ENCODE measurements at places on chromosomes 11 and 22.

DNA sequence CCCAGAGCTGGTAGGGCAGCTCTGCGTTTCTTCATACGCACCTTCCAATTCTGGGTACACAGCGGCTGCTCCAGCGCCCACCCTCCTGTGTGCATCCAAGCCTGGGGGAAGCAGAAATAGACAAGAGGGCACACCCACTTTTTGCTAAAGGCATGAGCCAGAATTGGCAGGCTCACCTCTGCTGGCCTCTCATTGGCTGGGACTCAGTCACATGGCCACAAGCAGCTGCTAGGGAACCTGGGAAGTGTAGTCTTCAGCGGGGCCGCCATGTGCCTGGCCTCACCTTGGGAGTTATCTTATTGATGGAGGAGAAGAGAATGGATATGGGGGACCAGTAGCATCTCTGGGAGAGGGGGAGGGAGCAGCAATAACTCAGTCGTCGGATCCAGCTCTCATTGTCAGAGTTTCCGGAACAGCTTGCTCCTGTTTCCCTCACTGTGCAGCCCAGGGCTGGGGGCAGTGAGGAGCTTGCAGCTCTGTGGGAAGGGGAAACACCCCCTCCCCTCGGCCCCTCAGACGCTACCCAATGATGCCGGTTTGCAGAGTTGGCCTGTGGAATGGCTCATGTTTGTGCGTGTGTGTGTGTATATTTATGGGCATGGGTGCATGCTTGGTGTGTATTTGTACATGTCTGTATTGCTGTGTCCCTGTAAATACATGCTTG is 11.8 kb upstream of the MIEF1 start:
- peak; percentile 82 for DNase-seq

- no peak for DNase-seq
Measured at GRCh38 chr11:125999234-125999880, 53.5 kb downstream of the VSIG10L2 start.

DNA sequence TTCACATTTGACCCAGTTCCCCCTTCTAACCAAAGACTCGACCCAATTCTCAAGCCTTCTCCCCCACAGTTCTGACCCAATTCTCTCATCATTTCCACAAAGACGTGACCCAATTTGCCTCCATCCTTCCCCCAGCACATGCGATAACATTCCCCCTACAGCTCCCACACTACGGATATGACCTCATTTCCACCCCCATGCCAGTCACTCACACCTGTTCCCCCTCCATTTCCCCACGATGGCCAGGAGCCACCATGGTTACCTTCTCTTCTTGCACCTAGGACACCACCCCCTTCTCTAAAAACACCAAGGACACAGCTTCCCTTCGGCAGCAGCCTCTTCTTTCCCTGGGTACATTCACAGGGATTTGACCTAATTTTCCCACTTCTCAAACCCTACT is 25.1 kb downstream of the CACNG2 start:
- DNase-seq, result no peak

DNA sequence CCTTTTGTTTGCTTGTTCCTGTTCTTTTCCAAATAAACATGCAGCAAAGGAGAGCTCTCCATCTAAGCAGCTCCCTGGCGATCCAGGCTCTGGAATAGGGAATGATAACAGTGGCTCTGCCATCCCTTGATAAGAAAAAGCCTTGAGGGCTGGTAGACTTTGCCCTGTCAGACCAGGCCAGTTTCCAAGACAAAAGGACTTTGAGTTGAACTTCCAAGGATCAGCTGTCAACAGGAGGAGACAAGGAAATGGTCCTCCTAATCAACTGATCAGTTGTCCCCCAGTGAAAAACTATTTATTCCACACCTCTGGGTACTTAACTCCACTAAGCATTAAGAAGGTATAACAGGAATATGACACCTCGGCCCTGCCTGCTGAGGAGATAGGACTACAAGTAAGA is 127.8 kb downstream of the PARVA start:
- no peak for DNase-seq

DNA sequence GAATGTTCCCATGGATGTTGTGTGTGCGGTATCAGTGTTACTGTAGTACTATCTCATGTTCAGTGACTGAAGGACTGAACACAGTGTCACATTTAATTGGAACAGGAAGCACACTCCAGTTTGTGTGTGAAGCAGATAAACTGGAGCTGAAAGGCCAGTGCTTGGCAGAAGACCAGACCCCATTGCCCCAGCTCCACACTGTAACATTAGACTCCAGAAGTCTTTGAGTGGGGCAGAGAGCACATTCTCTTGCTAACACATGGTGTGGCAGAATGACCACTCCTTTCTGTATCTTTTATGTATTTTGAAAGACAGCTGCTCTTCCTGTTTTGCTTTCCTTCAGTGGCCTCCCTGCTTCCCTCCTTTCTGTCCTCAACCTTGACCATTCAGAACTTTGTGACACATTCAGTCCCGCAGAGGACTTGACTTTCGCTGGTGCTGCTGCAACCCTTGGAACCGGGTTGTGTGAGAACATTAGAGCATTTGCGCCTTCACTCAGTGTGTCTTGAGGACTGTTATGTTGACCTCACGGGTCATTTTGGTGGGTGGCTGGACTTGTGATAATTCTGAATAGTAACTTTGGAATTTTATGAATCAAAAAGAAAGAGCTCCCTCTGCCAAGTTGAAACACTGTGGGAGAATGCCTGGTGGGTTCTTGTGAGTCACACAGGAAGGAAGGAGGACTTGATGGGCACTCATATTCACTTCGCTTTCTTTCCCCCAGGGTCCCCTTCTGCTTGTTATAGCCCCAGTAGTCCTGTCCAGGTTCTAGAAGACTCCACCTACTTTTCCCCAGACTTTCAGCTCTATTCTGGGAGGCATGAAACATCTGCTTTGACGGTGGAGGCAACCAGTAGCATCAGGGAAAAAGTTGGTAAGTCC is 26.4 kb downstream of the AMOTL1 start:
- DNase-seq, result peak; percentile 58

GRCh38 chr11:69203381-69203780 is 47.6 kb downstream of the SMIM38 start:
- no peak for DNase-seq

- no peak for DNase-seq
Measured at GRCh38 chr11:69603111-69603836, 37.7 kb upstream of the CCND1 start.

- DNase-seq, result no peak
Measured at GRCh38 chr11:67648796-67649613, 1.5 kb downstream of the ACY3 start.

GRCh38 chr11:120021978-120022377 is 115.9 kb downstream of the TRIM29 start:
- DNase-seq, result no peak

DNA sequence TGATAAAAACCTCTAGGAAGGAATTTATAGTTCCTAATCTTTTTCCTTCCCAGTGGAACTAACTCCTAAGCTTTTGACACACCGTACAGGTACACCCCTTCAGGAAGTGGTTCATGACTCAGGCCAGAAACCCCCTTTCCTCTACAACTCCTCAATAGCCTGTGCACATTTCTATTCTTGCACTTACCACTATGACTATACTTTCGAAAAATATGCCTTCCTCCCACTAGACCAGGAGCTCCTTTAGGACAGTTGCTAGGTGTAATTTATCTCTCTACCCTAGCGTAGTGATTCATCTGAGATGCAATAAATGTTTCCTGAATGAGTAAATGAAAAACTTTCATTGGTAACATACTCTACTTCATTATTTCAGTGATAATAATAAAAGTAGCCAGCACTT is 14.5 kb downstream of the MAP6 start:
- DNase-seq, result no peak

DNA sequence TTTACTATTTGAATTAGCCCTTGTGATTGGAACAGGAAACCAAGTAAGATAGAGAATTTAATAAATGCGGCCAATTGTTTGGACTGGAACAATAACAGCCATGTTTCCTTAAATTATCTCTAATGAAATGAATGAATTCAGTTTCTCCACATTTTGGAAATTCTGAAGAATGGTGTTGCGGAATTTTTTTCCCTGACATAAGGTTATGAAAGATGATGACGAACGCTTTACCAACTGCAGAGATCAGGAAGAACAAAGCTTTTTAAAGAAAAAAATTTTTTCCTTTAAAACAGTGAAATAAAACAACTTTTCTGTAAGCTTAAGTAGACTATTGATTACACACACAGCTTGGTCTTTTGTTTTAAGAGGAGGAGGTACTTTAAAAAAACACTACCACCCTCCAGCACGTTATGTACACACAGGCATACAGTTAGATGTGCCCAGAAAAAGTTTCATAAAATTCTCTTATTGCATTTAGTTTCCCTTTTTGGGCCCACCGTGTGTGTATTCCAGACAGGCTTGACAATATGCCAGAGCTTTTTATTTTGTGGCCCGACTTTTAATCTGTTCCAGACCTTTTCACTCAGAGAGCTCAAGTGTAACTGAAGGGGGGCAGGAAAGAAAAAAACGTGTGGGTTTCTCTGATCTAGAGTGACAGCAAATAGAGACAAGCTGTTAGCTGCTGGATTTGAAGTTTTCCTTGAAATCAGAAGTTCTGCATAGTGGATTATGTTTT is 77.3 kb downstream of the YAP1 start:
- DNase-seq, result no peak

GRCh38 chr22:39543095-39543494 is 10.5 kb upstream of the RPS19BP1 start:
- no peak for DNase-seq

DNA sequence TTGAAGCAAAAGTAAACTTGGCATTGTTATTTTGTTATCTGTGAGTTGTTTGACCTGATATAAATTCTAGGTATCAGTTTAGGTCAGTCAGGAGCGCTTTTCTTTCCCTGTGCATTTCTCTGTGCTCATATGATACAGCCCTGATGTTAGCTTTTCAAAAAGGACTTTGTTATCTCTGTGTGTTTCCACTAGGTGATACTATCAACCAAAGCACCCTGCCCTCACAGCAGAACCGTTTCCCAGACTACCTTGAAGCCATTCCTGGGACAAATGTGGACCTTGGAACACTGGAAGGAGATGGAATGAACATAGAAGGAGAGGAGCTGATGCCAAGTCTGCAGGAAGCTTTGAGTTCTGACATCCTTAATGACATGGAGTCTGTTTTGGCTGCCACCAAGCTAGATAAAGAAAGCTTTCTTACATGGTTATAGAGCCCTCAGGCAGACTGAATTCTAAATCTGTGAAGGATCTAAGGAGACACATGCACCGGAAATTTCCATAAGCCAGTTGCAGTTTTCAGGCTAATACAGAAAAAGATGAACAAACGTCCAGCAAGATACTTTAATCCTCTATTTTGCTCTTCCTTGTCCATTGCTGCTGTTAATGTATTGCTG is 87.7 kb upstream of the BIRC3 start:
- DNase-seq, result no peak

All from tibial artery (tissue), 4 donors.